ENCODE measurements at places on chromosomes 5 and 9.

GRCh38 chr9:124370896-124371582 lies 44.2 kb downstream of the PSMB7 start:
- DNase-seq, result no peak

DNA sequence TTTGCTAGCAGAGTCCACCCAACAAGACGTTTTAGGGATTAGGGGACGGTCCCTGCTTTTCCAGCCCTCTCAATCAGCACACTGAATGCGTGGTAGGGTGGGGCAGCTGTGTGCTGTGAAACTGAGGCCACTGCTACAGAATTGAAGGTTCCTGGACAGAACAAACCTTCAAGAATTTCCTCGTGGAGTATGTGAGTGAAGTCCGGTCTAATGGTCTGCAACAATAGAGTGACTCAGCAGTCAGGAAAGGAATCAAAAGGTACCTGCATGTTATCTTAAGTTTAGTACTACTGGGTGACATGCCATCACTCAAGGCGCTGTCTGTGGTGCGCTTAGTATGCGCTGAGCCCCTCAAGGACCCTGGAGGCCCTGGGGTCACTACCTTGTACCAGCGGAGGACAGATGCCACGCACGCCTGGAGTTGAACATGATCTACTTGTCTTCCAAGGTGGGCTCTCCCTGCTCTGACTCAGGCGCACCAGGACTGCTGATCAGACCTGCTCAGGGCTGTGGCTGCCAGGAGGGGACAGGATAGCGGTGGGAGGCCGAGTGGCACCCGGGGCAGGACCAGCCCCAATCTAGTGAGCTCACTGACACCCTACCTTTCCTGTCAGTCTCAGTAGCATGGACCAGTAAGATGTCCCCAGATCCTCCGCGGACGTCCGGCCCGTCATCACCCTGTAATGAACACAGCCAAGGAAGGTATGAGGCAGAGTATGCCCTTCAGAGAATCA lies 50.5 kb downstream of the PRRT1B start:
- DNase-seq, result no peak

GRCh38 chr9:70061776-70062175 lies 18.1 kb downstream of the MAMDC2 start:
- no peak for DNase-seq

DNA sequence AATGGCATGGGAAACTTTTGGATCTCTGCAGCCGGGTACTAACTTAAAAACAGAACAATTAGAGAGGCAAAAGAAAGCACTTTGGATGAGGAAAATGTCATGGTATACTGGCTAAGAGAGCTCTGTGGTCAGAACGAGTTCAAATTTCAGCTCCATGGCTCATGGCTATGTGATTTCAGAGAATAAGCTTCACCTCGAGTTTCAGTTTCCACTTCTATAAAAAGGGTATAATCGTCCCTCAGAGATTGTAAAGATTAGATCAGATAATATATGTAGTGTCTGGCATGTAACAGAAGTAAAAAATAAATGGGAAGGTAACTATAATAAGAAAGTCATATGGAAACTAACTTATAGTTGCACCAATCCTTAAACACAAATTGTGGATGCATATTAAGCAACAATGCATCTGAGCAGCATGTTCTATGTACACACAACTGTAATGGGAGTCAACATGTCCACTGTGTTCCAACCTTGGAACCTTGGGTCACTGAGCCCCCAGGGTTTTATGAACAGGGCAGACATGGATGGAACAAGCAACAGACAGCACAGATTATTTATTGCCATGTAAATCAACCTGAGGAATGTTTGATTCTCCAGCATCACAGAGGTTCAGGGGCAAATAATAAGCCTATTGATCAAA lies 145.4 kb downstream of the MAPKAP1 start:
- no peak for DNase-seq

DNA sequence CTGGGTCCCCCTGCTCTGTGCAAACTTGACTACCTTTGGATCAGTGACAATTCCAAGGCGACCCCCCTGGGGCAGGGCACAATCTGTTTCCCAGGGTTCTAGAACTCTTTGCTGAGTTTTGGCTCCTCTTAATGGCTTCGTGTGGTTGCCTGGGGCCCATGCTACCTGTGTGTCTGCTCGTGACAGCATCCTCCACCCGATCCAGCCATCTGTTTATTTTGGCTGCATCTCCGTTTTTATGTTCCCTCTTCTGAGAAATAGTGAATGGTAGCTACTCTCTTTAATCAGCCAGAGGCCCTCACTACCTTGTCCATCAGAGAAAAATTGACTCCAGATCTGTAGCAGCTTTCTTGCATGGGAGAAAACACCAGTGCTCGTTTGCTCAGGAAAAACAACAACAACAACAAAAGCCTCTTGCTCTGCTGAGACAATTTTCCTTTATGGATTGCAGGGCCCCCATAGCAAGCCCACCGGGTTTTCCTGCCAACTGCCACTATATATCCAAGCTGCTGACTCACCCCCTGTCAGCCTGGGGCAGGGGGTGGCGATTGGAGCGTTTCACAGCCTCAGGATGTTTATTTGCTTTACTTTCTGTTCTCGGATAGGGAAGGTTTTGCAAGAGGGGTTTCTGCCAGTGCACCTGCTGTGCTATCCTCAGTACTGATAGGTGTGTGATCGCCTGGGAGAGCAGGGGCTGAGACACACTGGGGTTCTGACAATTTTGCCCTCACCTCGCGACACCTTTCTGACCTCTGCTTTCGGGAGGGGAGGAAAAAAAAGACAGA lies 607.8 kb downstream of the BNC2 start:
- DNase-seq, result no peak

- DNase-seq, result no peak
These were observed 109.3 kb downstream of the UGCG start for GRCh38 chr9:112005939-112006338.

GRCh38 chr9:86459599-86460155 lies 105.5 kb upstream of the TUT7 start:
- DNase-seq, result no peak

GRCh38 chr5:178392386-178392785 lies 159.8 kb upstream of the PHYKPL start:
- no peak for DNase-seq

DNA sequence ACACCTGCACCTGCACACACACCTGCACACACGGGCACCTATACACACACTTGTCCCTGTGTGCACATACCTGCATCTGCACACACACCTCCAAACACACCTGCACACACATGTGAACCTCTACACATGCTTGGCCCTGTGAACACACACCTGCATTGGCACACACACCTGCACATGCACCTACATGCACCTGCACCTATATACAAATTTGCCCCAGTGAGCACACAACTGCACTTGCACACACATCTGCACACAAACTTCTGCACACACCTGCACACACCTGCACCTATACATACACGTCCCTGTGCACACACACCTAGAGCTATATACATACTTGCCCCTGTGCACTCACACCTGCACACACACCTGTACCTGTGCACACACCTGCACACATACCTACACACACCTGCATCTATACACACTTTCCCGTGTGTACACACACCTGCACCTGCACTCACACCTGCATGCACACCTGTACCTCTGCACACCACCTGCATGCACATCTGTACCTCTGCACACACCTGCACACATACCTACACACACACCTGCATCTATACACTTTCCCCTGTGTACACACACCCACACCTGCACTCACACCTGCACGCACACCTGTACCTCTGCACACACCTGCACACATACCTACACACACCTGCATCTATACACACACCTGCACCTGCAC lies 21.5 kb upstream of the LPCAT1 start:
- DNase-seq, result no peak

- DNase-seq, result peak; percentile 84
These were observed 24.5 kb upstream of the DUSP1 start for GRCh38 chr5:172795318-172795977.

GRCh38 chr9:134717056-134717455 lies 75.5 kb downstream of the COL5A1 start:
- no peak for DNase-seq

DNA sequence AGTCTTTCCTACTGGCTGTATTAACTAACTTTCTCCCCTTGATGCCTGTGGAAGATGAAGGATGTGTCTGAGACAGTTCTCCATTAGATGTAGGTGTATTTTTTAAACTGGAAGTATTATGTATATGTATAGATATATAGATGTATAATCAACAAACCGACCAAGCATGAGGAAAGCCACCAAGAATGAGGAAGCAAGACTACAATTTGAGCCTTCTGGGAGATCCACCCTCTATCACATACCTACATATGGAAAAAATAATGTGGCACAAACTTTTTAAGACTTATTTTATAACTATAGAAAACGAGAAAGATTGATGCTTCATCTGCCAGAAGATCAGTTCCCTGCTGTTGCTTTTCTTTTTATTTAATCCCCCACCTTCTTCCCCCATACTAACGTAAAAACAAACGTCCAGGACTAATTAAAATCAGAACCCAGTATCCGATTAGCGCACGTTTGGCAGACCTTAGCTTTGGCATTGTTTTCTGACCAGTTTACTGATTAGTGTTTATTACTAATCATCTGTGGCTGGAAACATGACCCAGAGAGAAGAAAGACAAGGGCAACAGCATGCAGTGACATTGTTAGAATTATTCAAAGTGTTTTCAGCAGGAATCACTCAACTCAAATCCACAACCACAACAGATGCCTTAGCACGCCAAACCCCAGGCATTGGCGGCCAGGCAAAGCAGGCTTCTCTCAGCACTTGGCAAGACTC lies 490.2 kb downstream of the EBF1 start:
- DNase-seq, result no peak

DNA sequence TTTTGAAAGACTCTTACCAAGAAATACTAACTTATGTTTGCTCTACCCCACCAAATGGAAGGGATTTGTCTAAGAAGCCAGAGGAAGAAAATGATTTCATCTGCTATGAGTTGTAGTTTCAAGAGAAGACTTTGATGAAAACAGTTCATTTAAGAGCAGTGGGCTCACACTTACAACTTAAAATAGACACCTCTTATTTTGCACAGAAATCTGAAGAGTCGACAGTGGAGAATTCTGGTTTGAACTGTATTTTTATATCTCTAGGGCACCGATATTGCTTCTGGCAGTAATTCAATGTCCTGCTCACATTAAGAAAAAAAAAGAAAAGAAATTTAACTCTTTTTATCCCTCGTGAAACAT lies 1.9 kb upstream of the DAB2 start:
- no peak for DNase-seq

GRCh38 chr9:133075925-133076630 lies 14.3 kb downstream of the CEL start:
- peak; percentile 47 for DNase-seq

- no peak for DNase-seq
These were observed 162.8 kb downstream of the ENC1 start for GRCh38 chr5:74477761-74478160.
